ENCODE measurements at places on chromosomes 1 and 21. TPM values are rescaled to one million over a fixed set of nuclear protein-coding genes. Genes with fewer than 3 reads are reported as not detected.

Gene CALML6
- not detected for total RNA-seq

DNA sequence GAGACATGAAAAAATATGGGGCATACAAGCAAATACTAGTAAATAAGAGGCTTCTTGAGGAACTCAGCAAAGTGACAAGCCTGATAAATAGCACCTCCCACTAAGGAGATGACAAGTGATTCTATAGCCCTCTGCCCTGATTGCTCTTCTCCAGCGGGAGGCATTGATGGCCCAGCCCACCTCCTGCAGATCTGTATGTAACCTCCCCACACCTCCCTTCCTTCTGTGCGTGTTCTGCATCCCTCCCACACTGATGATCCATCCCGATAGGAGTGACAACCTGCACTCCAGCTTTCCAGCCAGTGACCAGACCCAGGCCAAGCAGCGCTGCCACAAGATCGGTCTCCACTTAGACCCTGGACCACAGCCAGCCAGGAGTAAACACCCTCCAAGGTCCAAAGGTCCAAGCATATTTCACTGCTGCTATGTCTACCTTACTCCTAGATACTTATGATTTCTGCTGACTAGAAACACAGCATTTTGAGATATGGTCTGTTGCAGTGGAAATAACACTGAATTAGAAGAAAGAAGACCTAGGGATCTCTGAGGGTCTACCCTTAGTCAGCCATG, 176.1 kb downstream of the BRINP2 start:
- H3K4me1 ChIP-seq: no peaks in the 10 kb centered on the region
- H3K36me3 ChIP-seq: no peaks in the 10 kb centered on the region
- H3K27me3 ChIP-seq: no peaks in the 10 kb centered on the region
- DNase-seq: peak; percentile 80
- no peak overlapping the region for H3K27ac ChIP-seq
- no peak overlapping the region for H3K4me3 ChIP-seq

GRCh38 chr1:115761601-115762302, 6.8 kb downstream of the CASQ2 start:
- H3K36me3 ChIP-seq: no peaks in the 10 kb centered on the region
- no peak for DNase-seq
- H3K27ac ChIP-seq: no peak overlapping the region
- no peak overlapping the region for H3K4me3 ChIP-seq

Gene PLD5
- not detected for total RNA-seq

Gene MSH4
- total RNA-seq: not detected

DNA sequence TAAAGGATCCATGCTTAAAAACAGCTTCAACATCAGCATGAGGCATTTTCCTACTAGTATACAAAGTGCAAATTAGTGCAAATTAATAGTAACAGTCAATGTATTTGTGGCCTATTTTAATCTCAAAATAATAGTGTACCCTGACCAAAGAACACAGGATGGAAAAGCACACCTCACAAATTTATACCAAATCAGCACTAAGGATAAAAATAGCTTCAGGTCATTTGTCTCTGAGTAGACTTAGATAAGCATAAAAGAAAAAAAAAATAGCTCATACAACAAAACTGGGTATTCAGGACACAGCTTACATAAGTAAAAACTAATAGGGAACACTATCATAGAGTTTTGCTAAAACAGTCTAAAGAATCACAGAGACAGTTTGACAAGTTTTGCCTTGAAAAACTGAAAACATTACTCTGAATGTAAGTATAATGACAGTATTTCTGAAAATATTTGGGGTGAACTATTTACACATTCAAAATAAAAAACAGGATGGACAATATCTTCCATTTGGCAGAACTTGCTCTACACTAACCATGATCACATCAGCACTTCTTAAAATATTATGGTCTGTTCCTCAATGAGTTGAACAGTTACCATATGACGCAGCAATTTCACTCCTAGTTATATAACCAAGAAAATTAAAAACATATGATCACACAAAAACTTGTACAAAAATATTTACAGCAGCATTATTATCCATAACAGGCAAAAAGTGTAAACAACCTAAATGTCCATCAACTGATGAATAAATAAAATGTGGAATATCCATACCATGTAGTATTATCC, 46.3 kb downstream of the RNF115 start:
- no peak overlapping the region for H3K27ac ChIP-seq
- H3K4me3 ChIP-seq: no peak overlapping the region
- no peaks in the 10 kb centered on the region for H3K4me1 ChIP-seq
- H3K36me3 ChIP-seq: no peaks in the 10 kb centered on the region
- no peak for DNase-seq
- H3K27me3 ChIP-seq: no peaks in the 10 kb centered on the region

GRCh38 chr1:206754011-206754410, 16.6 kb upstream of the IL19 start:
- H3K27me3 ChIP-seq: no peaks in the 10 kb centered on the region
- H3K36me3 ChIP-seq: no peaks in the 10 kb centered on the region
- H3K4me1 ChIP-seq: no peaks in the 10 kb centered on the region

DNA sequence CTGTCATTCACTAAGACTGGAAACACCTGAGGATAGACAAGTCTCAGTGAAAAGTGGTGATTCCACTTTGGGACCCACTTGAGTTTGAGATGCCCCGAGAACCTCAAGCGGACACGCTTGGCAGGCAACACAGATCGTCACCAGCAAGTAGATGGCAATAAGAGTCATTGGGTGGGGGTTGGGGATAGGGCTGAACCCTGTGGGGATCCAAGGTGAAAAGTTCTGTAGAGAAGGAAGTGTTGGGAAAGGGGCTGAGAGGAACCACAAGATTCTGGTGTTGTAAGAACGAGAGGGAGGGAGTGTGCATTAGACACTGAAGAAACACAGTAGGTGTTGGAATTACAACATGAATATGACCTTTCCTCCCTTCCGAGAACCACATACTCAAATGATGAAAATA, 45.4 kb upstream of the TDRD10 start:
- no peak for DNase-seq
- H3K36me3 ChIP-seq: peaks cover 72% of the 10 kb centered on the region
- H3K27me3 ChIP-seq: no peaks in the 10 kb centered on the region

DNA sequence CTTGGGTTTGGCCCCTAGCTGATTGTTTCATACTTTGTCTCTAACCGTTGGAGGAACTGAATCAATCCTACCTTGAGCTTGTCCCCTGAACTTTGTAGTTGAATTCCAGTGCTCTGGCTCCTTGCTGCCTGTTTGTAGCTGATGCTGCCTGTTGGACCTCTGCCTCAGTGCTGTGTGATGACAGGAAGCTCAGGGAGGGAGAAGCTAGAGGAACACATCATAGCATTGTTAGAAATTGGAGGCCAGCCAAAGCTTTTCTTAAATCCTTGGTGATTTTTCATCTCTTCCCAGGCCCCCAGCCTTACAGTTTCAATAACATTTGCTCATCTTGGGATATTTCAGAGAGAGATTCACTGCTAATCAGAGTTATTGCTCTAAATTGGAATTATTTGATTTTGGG, 34.0 kb downstream of the MACF1 start:
- no peak overlapping the region for H3K4me3 ChIP-seq

Gene RABIF
- total RNA-seq: 13.0 TPM

DNA sequence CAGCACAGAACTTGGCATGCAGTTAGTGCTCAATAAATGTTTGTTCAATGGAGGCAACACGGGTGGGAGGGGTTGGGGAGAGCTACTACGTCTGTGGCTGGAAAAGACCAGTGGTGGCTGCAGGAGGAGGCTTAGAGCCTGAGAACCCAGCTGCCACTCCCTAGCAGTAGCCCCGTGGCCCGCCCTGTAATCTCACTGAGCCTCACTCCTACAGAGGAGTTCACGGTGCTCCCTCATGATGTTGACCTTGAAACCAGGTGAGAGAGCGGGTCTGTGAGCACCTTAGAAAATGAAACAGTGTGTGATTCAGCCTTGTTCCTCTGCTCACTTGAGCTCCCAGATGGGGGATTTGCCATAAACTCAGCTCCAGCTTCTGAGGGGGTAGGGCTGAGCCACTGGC, 299.6 kb downstream of the NPHP4 start:
- H3K27ac ChIP-seq: no peak overlapping the region
- DNase-seq: no peak
- no peaks in the 10 kb centered on the region for H3K27me3 ChIP-seq

GRCh38 chr1:179445593-179445992, 79.8 kb downstream of the AXDND1 start:
- H3K27me3 ChIP-seq: no peaks in the 10 kb centered on the region
- H3K4me3 ChIP-seq: no peak overlapping the region
- no peaks in the 10 kb centered on the region for H3K4me1 ChIP-seq
- H3K36me3 ChIP-seq: no peaks in the 10 kb centered on the region
- DNase-seq: no peak

DNA sequence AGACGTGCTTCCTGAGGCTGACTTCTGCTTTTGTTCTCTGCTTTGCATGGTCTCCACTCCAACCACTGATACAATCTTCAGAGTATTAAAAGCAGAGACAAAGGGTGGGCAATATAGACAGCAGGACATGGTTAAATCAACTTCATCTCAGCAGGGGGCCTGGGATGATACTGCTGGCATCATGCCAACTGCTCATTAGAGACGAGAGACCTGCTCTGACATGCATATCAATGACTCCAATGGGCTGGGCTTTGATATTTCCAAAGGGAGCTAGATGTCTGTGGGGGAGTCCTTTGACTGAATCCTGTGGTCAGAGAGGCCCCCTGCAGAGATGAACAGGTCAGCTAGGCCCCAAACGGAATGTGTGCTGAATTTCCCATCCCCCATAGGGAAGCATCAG, 106.6 kb downstream of the ACTL8 start:
- no peaks in the 10 kb centered on the region for H3K4me1 ChIP-seq
- no peaks in the 10 kb centered on the region for H3K36me3 ChIP-seq
- no peaks in the 10 kb centered on the region for H3K27me3 ChIP-seq
- no peak for DNase-seq
- H3K27ac ChIP-seq: no peak overlapping the region

- H3K27me3 ChIP-seq: no peaks in the 10 kb centered on the region
- H3K4me1 ChIP-seq: no peaks in the 10 kb centered on the region
Measured at GRCh38 chr1:192263436-192263835, 53.4 kb upstream of the RGS21 start.

- no peak overlapping the region for H3K27ac ChIP-seq
- no peak for DNase-seq
- H3K4me1 ChIP-seq: no peaks in the 10 kb centered on the region
- H3K4me3 ChIP-seq: no peak overlapping the region
- H3K36me3 ChIP-seq: no peaks in the 10 kb centered on the region
- H3K27me3 ChIP-seq: no peaks in the 10 kb centered on the region
Measured at GRCh38 chr1:15236321-15236721, 10.7 kb upstream of the FHAD1 start.

Gene PDIK1L
- total RNA-seq: 13.2 TPM

DNA sequence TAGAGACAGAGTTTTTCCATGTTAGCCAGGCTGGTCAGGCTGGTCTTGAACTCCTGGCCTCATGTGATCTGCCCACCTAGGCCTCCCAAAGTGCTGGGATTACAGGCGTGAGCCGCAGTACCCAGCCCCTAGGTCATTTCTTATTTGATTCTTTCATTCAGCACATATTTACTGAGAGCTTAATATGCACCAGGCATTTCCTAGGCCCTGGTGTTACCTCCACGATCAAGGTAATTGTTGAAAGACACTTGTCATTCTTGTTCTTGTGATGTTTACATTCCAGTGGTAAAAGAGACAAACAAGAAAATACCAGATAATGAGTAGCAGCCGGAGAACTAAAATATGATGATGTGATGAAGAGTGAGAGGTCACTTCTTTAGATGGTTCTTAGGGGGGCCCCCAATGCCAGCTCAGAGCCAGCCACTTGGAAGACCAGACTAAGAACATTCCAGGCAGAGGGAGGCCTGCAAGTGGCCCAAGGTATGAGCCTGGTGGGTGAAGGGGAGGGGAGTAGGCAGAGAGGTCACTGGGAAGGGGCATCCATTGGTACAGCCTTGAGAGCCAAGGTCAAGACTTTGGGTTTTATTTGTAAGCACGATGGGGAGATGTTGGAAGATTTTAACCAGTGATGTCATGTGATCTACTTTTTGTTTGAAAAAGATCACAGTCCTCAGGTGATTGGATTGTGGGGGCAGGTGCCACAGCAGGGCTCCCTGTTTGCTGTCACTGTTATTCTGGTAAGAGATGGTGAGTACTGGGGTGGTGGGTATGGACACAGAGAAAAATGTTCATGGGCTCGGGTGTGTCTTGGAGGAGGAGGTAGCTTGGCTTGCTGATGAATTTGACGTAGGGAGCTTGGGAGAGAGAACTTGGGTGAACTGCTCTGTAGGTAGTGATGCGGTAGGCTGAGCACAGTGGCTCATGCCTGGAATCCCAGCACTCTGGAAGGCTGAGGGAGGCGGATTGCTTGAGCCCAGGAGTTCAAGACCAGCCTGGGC, 18.7 kb downstream of the UBE2Q1 start:
- no peak overlapping the region for H3K4me3 ChIP-seq
- H3K4me1 ChIP-seq: no peaks in the 10 kb centered on the region
- no peak for DNase-seq

Gene LRRC42
- total RNA-seq: 9.6 TPM

DNA sequence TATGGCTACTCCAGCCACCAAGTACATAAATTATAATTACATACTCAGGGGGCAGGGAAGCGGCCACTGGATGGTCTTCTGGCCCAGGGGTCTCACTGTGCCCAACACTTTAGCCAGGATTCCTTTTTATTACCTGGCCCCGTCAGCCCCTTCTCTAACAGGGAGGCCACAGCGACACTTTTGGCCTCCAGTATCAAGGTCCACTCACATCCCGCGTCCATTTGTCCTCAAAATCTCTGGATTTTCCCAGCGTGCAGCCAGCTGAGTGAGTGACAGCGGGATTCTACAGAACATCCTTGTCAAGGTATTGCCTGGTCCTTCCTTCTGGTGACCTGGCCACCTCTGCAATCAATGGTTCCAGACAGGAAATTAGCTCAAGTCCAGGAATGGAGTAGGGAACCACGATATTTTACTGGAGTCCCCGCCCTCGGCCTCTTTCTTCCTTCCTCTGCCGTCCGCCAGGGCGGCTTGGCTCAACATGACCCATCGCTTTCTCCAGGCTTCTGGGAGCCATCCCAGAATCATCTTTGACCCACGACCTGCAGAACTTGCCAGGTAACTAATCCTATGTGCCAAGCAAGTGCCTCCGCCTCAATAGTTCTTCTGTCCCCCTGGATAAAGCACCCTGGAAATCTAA, 2.7 kb upstream of the COL6A2 start:
- H3K27me3 ChIP-seq: no peaks in the 10 kb centered on the region
- H3K27ac ChIP-seq: peak overlapping the region; percentile 3
- H3K4me3 ChIP-seq: no peak overlapping the region
- H3K36me3 ChIP-seq: no peaks in the 10 kb centered on the region

GRCh38 chr1:217029281-217030157, 306.3 kb upstream of the ESRRG start:
- H3K27ac ChIP-seq: no peak overlapping the region
- no peaks in the 10 kb centered on the region for H3K4me1 ChIP-seq
- H3K4me3 ChIP-seq: no peak overlapping the region
- H3K27me3 ChIP-seq: no peaks in the 10 kb centered on the region

GRCh38 chr1:23745515-23745914, 2.2 kb downstream of the ELOA start:
- no peaks in the 10 kb centered on the region for H3K27me3 ChIP-seq
- no peaks in the 10 kb centered on the region for H3K36me3 ChIP-seq
- no peak for DNase-seq
- no peak overlapping the region for H3K27ac ChIP-seq
- H3K4me3 ChIP-seq: no peak overlapping the region

GRCh38 chr1:87683196-87683956, 354.7 kb downstream of the LMO4 start:
- H3K4me1 ChIP-seq: no peaks in the 10 kb centered on the region
- H3K27ac ChIP-seq: peak overlapping the region; percentile 70
- no peak overlapping the region for H3K4me3 ChIP-seq
- no peaks in the 10 kb centered on the region for H3K36me3 ChIP-seq
- H3K27me3 ChIP-seq: no peaks in the 10 kb centered on the region

Gene ROR1
- total RNA-seq: 4.6 TPM

GRCh38 chr1:169217636-169218035, 111.1 kb downstream of the ATP1B1 start:
- no peak for DNase-seq
- H3K4me1 ChIP-seq: no peaks in the 10 kb centered on the region
- no peak overlapping the region for H3K27ac ChIP-seq
- H3K36me3 ChIP-seq: no peaks in the 10 kb centered on the region
- H3K27me3 ChIP-seq: no peaks in the 10 kb centered on the region
